AG08395 (cell line): ENCODE measurements at places on chromosomes 4 and X.

DNA sequence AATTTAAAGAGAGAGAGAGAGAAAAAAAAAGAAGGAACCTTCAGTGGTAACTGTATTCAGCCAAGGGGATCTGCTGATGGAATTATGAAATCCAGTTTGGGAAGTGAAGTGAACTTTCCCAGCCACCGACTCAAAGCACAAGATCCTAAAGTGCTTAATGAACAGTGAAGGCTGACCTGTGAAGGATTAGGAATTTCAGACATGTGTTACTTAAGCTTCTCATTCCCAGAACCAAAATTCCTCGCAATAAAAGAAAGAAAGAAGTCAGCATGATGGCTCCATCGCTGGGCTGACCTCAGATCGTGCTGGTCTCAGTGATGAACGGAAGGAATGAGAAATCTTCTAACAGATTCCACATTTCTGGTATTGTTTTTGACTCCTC is 135.2 kb downstream of the ARSF start:
- peak; percentile 47 for DNase-seq

DNA sequence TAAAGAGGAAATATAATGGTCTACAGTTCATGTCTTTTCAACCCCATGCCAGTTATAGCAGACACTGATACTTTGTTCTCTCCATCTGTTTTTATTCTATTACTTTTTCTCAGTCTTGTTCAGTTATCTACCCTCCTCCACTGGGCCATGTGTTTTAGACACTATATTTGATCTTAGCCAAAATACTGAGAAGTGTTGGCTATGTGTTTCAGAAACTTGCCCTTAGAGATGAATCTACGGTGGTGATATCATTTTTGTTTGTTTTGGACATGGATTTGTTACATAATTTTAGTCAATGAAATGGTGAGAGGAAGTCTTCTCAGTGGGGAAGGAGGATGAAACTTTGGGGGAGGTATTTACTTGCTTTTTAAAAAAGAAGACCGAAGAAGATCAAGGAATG is 211.5 kb upstream of the DDX53 start:
- no peak for DNase-seq

DNA sequence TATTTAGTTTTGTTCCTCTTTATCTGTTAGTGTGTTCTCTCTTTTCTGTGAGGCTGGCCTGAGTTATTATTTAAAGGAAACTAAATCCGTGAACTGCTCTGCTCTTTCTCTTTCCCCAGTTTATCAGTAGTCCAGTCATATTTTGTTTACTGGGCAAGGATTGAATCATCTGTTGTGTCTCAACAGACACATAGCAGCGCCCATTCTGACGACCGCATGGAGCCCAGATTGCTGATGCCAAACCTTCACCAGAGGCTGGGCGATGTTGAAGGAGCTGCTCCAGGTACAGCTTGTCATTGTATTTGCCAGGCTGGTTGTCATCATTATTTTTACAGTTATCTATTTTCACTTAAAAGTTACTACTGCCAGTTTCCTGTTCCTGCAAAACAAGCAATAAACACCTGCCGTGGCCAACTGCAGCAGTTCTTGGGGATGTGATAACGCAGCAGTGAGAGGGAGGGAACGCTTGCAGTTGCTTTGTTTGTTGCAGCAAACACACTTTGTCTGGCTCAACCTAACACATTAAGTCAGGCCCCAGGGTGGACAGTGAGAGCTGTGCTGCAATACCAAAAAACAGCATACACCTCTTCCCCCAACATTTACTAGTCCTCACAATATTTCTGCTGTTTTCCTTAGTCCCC is 10.1 kb downstream of the REELD1 start:
- DNase-seq, result no peak

DNA sequence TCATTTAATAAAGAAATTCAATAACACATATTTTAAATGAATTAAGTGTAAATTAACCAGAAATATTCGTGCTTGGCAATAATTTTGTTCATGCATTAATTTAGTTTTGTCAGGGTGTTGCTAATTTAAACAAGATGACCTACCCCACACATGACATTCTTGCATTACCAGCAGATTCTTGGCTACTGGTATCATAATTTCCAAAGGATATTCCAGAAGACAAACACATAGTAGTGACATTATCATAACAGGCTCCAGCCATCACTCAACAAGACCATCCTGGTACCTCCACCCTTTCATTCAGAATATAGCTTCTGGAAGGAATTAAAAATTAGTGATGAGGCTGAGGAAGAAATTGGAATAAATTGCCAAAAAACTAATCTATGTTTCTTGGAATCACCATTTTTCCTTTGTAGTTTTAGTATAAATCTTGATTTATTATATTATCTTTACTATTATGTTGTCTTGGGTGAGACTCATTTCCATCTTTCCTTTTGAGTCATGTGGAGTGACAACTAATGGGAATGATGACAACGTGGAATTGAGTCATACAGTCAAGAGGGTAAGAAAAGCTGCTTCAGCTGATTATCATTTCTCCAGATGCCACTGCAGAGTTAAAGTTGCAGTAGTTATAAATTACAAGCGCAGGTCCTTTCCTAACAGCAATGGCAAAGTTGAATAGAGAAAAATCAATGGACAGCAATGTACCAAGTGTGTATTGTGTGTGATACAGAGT is 30.9 kb upstream of the HHIP start:
- DNase-seq, result no peak

DNA sequence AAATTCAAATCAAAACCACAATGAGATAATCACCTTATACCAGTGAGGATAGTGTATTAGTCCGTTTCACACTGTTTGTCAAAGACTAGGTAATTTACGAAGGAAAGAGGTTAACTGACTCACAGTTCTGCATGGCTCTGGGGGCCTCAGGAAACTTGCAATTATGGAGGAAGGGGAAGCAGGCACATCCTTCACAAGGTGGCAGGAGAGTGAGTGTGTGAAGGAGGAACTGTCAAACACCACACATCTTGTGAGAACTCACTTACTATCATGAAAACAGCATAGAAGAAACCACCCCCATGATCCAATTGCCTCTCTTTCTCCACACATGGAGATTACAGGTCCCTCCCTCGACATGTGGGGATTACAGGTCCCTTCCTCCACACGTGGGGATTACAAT is 54.7 kb upstream of the TRPC5 start:
- no peak for DNase-seq

DNA sequence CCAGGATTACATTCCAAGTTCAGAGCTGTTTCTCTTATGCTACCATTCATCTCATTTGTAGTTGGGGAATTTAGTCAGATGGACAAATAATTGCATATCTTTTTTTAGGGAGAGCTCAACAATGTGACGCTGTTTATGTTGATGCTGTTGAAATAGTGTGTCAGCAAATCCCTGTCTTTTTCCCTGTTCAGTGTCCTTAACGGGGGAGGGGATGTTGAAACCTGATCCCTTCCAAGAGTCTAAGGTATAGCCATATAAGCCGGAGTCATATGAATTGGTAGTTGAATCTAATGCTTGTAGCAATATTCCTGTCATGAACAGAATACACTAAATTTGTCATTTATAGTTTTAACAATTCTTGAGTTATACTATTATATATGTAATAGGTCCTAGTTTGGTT is 293.5 kb upstream of the FAT1 start:
- DNase-seq, result no peak

DNA sequence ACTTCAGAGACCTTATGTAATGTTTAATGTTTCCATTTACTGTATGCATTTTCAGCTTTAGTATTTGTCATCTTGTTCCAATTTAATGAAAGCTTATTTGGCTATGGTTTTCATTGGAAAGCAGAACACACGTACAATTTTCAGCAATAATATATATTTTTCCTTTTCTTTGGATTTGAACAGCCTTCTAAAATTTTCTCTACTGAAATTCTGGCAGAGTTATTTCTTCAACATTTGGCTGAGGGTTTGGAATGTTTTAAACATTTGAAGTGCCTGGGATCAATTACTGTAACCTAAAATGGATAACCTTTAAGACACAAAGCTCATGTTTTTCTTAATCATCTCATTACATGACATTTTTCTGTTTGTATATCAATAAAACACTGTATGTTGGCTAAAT is 156.9 kb downstream of the TENM3 start:
- DNase-seq, result no peak

DNA sequence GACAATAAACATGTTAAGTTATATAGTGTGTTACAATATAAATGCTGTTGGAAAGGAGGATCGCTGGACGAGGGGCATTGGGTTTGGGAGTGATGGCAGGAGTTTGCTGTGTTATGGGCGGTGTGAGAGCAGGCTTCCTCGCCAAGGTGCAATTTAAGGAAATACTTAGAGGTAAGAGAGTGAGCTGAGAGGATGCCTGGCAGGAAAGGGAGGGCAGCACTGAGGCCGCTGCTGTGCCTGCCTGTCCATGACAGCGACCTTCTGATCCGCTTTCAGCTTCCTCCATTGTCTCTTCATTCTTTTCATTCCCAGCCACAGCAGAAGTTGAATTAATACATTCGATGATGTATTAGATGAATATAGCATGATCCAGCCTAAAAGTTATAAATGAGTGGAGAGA is 41.2 kb upstream of the TBC1D14 start:
- no peak for DNase-seq

DNA sequence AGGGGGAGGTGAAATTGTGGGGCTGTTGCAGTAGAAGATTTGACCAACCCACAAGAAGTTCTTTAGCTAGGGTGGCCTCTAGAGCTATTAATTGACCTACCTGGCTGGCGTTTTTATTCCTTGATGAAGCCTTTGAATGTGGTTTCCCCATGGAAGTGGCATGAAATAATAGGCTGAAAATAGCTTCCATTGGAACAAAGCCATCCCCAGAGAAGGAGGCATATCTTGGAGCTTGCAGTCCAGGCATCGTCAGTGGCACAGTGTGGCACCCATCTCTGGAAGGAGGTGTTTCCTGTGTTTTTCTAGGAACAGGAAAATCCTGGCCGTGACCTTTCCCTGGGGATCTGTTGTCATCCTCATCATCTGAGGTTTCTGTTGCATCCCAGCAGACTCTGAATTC is 96.3 kb upstream of the WDR1 start:
- no peak for DNase-seq

DNA sequence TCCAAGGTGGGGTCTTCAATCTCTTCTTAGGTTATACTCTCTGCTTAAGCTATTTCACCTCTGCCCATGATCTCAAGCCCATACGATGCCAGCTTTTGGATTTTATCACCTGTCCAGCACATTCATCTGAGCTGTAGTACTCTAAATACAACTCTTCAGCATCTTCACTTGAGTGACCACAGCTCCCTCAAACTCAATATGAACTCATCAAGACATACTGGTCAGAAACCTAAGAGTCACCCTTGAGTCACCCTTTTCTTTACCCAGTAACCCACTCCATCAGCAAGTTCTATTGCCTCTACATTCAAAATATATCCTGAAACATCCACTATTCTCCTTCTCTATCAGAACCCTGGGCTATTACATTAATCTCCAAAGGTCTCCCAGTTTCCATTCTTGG is 69.4 kb downstream of the DCHS2 start:
- DNase-seq, result no peak

GRCh38 chrX:48083212-48083611 is 11.8 kb upstream of the ZNF630 start:
- DNase-seq, result peak; percentile 84

DNA sequence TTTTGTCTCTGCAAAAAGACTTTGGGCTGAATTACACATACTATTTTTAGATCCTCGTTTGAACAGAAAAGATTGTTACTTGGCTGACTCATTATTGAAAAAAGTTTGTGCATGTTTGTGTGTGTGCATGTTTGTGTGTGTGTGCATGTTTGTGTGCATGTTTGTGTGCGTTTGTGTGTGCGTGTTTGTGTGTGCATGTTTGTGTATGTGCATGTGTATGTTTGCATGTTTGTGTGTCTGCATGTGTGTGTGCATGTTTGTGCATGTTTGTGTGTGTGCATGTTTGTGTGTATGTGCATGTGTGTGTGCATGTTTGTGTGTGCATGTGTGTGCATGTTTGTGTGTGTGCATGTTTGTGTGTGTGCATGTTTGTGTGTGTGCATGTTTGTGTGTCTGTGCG is 201.1 kb upstream of the FAT1 start:
- DNase-seq, result no peak

- DNase-seq, result no peak
Observed at GRCh38 chr4:38385093-38386004, 278.6 kb upstream of the KLF3 start.

DNA sequence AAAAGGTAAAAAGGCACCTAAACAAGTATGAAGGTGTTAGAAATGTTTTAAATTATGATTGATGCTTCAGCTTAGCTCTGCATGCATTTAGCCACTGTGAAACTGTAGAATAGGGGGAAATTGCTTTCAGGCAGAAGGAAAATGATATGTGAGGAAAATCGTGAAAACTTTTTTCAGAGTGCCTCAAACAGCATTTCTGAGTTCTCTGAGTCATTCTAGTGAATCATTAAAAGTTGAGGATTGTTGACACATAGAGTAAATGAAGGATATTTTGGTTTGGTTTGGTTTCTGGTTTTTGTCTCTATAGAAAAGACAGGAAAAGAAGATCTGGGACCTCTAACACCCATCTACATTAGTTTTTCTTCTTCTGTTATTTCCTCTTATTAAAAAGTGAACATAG is 332.5 kb upstream of the TRAM1L1 start:
- DNase-seq, result no peak

DNA sequence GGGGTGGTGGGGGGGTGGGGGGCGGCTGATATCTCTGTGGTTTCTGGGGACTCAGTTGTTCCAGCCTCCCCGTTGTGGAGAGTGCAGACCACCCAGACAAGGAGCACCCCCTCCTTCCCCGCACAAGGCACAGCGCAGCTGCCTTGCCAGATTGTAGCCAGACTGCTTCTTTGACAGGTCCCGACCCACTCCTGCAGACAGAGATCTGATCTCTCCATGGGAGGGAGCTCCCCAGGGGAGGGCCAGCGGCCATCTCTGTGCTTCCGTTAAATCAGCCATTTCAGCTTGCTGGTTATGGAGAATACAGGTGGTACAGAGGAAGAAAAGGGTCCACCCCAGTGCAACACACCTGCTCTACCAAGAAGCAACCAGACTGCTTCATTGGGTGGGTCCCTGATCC is 80.8 kb downstream of the FGF16 start:
- DNase-seq, result no peak

DNA sequence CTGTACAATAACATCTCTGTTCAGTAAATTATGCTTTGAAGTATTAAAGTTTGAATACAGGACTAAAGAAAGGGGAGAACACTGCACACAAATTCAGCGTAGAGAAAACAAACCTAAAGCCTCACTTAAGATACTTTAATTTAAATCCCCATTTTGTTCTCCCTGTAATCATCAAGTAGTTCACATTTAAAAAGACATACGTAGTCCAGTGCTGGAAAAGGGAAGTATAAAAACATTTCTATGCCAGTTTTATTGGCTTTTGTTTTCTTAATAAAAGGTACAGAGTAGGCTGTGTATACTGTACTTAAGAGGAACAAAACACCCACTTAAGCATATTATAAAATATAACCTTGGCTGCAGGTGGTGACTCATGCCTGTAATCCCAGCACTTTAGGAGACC is 101.6 kb downstream of the FGF16 start:
- no peak for DNase-seq

- peak; percentile 68 for DNase-seq
Observed at GRCh38 chr4:76147454-76148141, 599 bp downstream of the NUP54 start.

GRCh38 chrX:68372665-68373064 is 60.6 kb downstream of the OPHN1 start:
- DNase-seq, result no peak

- DNase-seq, result no peak
Observed at GRCh38 chr4:9931146-9931545, 90.2 kb downstream of the SLC2A9 start.
